ENCODE measurements at places on chromosomes 1 and 21.
A peak's percentile ranks its signal among the peaks of the same experiment; 100 is the strongest.

- DNase-seq, result no peak
Observed at GRCh38 chr1:29785137-29785527, 548.8 kb downstream of the PTPRU start.

- DNase-seq, result no peak
Observed at GRCh38 chr1:153212201-153212600, 5.2 kb upstream of the PRR9 start.

- DNase-seq, result no peak
Observed at GRCh38 chr1:192476802-192477298, 98.7 kb upstream of the RGS1 start.

GRCh38 chr1:155307247-155307740, 1.4 kb upstream of the FDPS start:
- peak; percentile 81 for DNase-seq

- DNase-seq, result peak; percentile 37
Observed at GRCh38 chr1:30914931-30915330, 6.4 kb upstream of the SDC3 start.

GRCh38 chr1:37338658-37339057, 135.7 kb upstream of the ZC3H12A start:
- DNase-seq, result no peak
